ENCODE measurements at places on chromosomes 11 and 22.

GRCh38 chr11:11401960-11402535 lies 49.0 kb upstream of the CSNK2A3 start:
- DNase-seq, result no peak

DNA sequence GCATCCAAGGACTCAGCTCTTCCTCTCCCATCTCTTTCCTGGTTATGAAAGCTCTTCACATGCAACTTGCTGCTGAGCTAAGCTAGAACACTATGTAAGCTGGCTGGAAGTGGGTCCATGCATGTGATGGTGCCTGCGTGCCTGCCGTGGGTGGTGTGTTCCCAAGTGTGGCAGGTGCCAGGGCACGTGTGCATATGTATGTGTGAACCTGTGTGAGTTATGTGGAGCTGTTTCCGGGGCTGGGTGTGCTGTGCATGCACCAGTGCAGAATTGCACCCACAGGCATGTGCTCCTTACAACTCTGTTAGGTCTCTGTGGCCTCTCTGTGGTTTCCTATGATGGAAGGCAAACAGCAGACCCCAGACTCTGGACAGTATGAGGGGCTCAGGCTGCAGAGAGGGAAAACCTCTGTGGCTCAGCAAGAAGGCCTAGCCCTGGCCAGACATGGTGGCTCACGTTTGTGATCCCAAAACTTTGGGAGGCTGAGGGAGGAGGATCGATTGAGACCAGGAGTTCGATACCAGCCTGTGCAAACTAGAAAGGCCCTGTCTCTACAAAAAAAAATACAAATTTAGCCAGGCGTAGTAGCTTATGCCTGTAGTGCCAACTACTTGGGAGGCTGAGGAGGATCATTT lies 4.1 kb upstream of the P2RY6 start:
- no peak for DNase-seq

- no peak for DNase-seq
Measured at GRCh38 chr11:85945296-85945695, 90.1 kb downstream of the CCDC83 start.

- peak; percentile 66 for DNase-seq
Measured at GRCh38 chr11:68212421-68213134, 518 bp downstream of the KMT5B start.

- peak; percentile 31 for DNase-seq
Measured at GRCh38 chr11:67251841-67252240, 14.4 kb upstream of the GRK2 start.
